Activated CD4-positive, alpha-beta T cell treated with anti-CD3 and anti-CD28 coated beads, Interleukin-10, Interleukin-2, amounts not matched to agents 100 ng/mL and 50 ng/mL, durations not matched to agents 16 hours and 8 hours (primary cell): ENCODE measurements at places on chromosomes 13 and 19.

DNA sequence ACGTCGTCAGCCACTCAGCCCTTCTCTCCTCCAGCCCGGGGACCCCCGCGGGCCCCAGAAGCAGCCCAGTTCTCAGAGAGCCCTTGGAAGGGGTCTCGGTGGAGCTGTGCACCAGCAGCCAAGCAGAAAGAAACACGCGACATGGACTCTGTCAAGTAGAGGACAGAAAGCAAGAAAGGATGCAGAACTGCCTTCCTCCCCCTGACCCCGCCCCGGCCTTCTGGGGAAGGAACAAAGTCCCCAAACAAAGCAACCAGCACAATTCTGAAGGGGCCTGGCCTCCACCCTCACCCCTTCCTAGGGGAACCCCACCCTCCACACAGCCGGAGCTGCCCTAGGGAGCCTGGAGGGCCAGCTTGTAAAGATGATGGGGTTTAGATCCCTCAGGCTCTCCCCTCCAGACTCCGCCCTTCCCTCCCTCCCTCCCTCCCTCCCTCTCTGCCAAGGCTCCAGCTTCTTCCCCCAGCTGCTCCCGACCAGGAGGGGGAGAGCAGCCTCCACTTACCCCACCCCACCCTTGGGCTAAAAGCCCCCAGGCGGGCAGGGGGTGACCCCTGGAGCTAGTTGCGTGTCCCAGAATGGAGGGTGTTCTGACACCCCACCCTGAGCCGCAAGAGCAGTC lies 7.8 kb downstream of the LYL1 start:
- DNase-seq: no peak

GRCh38 chr13:30570691-30571090 lies 47.0 kb upstream of the USPL1 start:
- DNase-seq: no peak

DNA sequence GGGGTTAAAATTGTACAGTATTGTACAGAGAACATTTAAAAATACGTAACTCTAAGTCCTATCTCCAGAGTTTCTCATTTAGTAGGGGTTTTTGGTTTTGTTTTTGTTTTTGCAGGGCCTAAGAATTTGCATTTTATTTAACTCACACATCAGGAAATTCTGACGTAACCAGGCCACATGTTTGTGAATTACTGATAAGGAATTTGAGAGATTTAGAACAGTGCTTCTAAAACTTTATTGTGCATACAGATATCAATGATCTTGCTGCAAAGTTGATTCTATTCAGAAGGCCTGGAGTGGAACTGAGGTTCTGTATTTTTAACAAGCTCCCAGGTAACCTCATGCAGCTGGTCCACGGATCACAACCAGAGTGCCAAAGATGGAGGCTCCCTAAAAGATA lies 49.3 kb downstream of the LIG4 start:
- DNase-seq: no peak

GRCh38 chr13:59490651-59491050 lies 673.1 kb downstream of the DIAPH3 start:
- DNase-seq: no peak

DNA sequence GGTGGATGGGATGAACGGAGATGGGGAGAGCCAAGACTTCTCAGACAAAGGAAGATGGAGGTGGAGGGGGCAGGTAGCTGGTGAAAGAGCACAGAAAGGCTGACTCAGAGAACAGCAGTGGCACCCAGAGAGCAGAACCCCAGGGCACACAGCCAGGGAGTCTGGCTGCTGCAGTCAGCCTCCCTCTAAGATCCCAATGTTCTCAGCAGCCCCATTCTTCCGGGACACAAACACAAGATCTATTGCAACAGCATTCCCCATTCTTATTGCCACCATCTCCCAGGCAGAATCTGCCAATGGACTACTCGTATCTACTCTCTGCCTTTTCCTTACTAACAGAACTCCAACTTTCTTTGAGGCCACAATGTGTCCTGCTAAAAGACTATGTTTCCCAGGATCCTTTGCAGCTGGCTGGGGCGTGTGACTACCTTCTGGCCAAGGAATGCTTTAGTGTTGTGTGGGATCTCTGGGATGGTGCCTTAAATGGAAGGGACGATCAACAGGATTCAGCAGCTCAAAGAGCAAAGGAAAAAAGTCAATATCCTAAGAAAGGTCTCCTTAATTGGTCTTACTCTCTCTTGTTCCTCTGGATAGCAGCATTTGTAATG lies 7.5 kb downstream of the THAP8 start:
- no peak for DNase-seq

DNA sequence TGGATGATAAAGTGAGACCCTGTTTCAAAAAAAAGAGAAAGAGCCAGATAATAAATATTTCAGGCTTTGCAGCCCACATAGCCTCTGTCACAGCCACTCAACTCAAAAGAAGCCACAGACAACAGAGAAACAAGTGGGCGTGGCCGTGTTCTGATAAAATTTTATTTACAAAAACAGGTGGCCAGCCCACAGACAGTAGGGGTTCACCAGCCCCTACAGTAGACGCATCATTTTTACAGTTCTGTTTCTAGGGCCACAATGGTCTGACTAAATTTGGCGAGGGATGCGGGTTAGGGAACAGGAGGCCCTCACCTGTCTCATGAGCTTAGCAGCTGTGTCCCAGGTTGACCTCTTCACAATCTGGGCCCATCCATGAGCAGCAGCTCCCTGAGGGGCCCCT lies 59.5 kb downstream of the ARHGEF18 start:
- DNase-seq: no peak

GRCh38 chr19:43700395-43701000 lies 15.4 kb upstream of the IRGC start:
- no peak for DNase-seq

- peak; percentile 65 for DNase-seq
Measured at GRCh38 chr13:50914848-50915247, 5.3 kb downstream of the RNASEH2B start.

- DNase-seq: no peak
Measured at GRCh38 chr19:7722231-7722651, 9.7 kb downstream of the CLEC4G start.

GRCh38 chr13:60335531-60335930 lies 61.5 kb upstream of the TDRD3 start:
- peak; percentile 8 for DNase-seq
